ENCODE measurements at places on chromosomes 12 and 14. TPM values are rescaled to one million over a fixed set of nuclear protein-coding genes. Genes with fewer than 3 reads are reported as not detected.

The HOXC12 gene
- 1.1 TPM for total RNA-seq

GRCh38 chr14:20413744-20414082, 412 bp upstream of the TEP1 start:
- DNase-seq = no peak

DNA sequence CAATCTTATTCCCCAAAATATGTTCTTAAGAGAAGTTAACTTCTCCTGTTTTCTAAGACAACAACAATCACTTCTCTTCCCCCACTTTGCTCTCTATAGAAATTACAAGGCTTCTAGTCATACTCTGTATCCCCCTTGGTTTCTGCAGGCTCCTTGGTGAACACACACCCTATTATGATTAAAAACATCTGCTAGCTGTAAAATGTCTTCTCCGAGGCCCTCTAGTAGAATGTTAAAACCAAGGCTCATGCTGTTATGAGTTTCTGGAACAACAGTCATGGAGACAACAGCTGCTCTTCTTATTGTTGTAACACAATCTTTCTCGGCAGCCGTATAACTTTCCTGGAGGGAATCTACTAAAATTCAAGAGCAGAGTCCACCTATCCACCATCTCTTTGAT, 397.5 kb upstream of the CCDC196 start:
- no peak for DNase-seq

- DNase-seq = no peak
Measured at GRCh38 chr14:90693413-90693812, 122.8 kb downstream of the TTC7B start.

DNA sequence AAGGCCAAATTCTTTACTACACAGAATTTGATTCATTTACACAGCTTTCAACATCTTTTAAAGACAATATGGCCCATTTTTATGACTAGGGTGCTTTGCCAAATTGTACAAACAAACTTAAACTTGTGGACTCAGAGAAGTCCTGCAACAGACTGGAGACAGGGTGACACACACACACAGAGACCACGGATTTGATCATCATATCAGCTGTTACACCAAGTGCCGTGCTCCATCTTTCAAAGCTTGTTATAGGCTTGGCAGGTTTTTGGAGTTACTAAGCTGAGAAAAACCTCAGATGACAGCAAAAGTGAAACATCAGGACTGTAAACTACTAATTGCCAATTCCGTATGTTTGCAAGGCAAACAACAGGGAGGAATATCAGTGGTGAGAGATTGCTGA, 811.7 kb downstream of the GALC start:
- DNase-seq = no peak

- DNase-seq = peak; percentile 86
Measured at GRCh38 chr12:47867495-47867941, 37.3 kb downstream of the VDR start.

- DNase-seq = no peak
Measured at GRCh38 chr12:79615596-79616560, 74.9 kb downstream of the PAWR start.
